ENCODE measurements at places on chromosomes 7 and 10.
A peak's percentile ranks its signal among the peaks of the same experiment; 100 is the strongest.

GRCh38 chr7:123410273-123410904 is 124.0 kb downstream of the IQUB start:
- DNase-seq, result no peak

GRCh38 chr7:25087855-25088254 is 37.2 kb downstream of the CYCS start:
- no peak for DNase-seq

DNA sequence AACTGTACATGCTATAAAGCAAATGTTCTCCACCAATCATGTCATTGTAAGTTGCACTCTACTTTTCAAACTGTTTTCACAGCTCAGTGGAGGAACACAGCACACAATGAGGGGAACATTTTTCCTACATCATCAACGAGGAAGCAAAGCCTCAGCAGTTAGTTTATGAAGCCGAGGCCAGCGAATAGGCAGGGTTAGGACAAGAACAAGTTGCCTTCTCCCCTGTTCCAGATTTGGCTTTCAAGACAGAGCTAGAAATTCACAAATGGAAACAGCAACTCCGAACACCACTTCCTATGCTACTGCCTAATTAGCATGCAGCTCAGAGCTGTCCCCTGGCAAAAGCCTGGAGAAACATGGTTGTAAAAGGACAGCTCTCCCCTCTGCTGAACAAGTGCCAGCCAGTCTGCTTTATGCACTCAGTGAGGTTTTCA is 19.8 kb downstream of the ITGB8 start:
- no peak for DNase-seq

- DNase-seq, result no peak
These were observed 80.2 kb upstream of the TMEM229A start for GRCh38 chr7:124113045-124113444.

- DNase-seq, result no peak
These were observed 432.5 kb upstream of the PCDH15 start for GRCh38 chr10:55233505-55233904.

DNA sequence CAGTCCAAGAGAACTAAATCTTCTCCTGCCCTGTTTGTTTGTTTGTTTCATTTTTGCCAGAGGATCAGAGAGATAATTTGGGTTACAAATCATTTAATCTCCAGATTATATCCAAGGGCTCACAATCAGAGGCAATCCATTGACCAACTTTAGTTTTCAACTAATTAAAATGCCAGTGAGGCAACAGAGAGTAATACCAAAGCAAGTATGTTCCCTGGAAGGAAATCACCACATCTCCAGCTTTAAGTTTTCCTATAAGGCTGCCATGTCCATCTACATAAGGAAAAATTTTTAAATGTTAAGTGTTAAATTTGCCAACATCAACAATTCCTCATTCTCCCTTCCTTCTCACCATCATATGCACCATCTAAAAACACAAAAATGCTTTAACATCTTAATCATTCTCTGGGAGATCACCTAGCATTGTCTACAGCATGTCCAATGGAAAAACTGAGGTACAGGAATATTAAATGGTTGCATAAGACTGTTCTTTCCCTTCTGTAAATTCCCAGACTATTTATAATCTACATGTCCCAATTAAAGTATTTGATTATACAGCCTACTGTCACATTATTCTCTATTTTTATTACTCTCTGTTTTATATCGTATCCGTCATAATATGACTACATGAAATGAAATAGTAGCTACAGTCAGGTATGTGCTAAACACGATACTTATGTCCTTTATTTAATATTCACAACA is 14.1 kb downstream of the USP54 start:
- DNase-seq, result no peak

GRCh38 chr7:17985473-17986239 is 42.0 kb downstream of the PRPS1L1 start:
- DNase-seq, result no peak

- no peak for DNase-seq
These were observed 11.6 kb upstream of the ARHGAP22 start for GRCh38 chr10:48616436-48616835.

DNA sequence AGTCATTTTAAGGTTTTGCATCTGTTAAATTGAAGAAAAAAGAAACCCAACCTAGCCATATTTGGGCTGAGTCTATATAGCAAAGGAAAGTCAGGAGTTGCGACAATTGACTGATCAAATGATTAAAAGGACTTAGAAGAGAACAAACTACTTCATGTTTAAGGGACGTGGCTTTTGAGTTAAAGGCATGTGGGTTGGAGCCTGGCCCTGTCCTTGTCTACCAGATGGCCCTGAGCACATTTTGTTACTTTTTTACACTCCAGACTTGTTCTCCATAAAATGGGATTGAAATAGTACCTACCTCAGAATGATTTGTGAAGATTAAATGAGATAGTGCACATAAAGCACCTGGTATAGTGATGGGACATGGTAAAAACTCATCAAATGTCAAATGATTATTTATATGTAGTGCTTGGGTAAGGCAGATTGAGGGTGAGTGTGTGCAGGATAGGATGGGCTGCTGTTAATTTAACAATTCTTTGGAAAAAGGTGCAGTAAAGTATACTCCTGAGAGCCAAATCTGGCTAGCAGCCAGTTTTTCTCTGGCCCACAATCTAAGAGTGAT is 168.3 kb downstream of the KIF20B start:
- no peak for DNase-seq

DNA sequence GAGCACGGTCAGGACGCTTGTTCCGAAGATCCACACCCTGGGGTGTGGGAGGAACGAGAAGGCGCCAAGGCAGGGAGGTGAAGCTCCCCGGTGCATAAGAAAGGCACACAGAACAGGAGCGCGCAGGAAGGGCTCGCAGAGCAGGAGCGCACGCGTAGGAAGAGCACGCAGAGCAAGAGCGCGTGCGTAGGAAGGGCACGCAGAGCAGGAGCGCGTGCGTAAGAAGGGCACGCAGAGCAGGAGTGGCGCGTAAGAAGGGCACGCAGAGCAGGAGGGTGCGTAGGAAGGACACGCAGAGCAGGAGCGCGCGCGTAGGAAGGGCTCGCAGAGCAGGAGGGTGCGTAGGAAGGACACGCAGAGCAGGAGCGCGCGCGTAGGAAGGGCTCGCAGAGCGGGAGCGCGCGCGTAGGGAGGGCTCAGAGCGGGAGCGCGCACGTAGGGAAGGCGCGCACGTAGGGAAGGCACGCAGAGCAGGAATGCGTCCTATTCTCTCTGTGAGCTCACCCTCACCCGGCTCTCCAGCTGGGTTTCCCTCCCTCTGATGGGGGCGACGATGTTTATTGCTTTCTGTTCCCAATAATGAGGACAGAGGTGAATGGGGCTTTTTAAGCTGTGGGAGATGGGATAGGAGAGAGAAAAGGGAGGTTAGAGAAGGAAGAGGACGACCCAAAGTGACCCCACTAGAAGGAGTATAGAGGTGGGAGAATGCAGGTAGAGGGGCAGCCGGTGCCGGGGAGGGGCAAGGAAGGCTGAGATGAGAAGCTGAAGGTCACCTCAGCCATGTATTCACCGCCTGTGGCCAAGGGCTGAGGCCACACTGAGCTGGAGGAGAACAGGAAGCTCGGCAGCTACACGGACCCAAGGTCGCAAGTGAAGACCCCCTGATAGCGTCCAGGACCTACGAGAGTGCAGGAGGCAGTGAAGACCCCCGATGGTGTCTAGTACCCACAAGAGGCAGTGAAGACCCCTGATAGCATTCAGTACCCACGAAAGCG is 423.2 kb downstream of the PTPRN2 start:
- DNase-seq, result no peak

DNA sequence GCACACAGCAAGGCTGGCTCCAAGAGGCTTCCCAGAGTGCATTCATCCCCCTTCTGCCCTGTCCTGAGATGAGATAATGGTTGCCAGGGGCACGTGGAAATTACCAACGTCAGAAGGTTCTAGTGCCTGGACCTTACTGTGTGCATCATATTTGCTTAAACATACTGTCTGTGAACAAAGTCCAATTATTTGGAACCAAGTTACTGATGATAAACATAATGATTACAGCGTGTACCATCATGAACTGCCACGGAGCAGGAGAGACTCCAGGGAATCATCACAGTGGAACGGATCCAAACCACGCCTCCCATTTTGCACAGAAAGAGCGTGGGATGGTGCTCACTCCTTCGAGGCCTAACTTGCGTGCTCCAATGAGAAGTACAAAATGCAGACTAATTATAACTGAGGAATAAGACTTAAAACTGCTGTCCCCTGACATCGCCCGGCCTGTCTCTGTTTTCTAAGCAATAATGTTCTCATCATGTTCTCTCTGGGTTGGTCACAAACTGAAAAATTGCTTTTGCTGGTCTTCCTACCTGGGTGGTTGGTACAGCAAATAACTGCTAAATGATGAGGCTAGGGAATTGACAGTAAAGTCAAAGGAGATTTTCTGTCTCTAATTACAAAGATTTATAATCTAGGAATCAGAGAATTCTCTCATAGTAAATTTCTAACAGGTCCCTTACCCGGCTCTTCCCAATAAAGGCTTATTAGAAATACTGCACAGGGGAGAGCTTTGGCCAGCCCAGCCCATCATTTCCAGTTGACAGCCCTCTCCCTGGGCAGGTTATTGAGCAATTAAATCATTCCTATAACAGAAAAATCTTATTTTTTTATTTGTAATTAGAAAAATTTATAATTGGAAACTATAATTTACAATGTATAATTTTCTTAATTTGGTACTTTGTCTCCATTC is 182.2 kb downstream of the CAMK1D start:
- DNase-seq, result no peak

- DNase-seq, result no peak
These were observed 4.4 kb upstream of the SMIM30 start for GRCh38 chr7:113122744-113123143.

GRCh38 chr10:6143181-6143580 is 54.3 kb downstream of the RBM17 start:
- DNase-seq, result no peak

- no peak for DNase-seq
These were observed 6.5 kb upstream of the TSPAN13 start for GRCh38 chr7:16747102-16747501.

DNA sequence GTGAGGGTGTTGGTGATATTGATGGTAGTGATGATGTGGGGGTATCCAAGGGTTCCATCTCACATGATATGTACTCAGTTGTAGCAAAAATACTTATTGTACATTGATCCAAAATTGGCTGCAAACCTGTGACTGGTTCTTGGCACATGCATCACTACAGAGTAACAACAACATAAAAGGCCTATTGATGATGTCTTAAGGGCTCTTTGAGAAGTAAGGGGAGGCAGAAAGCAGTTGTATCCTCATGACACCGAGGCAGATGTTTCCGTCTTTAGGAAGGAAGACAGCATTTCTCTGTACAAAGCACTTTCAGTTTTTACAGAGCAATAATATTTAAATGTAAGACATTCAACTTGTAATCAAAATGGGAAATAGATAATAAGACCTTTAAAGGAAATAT is 34.5 kb downstream of the NRG3 start:
- DNase-seq, result no peak

DNA sequence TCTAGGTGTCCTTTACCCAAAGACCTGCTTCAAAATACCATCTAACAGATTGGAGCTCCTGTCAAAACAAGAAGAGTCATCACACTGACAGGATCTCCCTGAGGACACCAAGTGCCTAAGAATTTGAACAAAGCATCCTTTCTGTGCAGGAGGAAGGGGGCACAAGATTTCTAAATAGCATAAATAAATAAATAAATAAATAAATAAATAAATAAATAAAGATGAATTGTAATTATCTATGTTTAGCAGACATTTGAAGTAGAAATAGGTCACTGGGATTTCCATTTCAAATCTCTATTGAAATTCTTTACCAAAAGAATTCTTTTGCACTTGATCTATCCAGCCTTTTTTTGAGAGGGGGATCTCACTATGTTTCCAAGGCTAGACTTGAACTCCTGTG is 65.3 kb downstream of the NPSR1 start:
- no peak for DNase-seq

DNA sequence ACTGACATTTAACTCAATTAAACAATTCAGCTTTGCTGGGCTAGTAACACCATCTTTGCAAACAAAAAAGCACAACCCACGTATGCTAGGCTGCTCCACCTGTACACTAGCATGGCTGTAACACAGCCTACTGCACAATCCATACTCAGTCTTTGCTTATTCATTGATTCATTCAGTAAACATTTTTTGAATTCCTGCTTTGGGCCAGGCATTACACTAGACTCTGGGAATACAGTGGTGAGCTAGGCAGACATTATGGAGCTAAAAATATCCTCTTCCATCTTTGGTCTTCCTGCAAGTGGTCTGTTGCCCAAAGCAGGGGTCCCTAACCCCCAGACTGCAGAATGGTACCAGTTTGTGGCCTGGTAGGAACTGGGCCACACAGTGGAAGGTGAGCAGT is 9.9 kb downstream of the CNNM1 start:
- peak; percentile 25 for DNase-seq

GRCh38 chr10:36448760-36449691 is 676.4 kb upstream of the ANKRD30A start:
- peak; percentile 9 for DNase-seq

- no peak for DNase-seq
These were observed 237.2 kb downstream of the TCF7L2 start for GRCh38 chr10:113187063-113187777.

- DNase-seq, result no peak
These were observed 133.3 kb upstream of the SAMD8 start for GRCh38 chr10:74977913-74978847.

DNA sequence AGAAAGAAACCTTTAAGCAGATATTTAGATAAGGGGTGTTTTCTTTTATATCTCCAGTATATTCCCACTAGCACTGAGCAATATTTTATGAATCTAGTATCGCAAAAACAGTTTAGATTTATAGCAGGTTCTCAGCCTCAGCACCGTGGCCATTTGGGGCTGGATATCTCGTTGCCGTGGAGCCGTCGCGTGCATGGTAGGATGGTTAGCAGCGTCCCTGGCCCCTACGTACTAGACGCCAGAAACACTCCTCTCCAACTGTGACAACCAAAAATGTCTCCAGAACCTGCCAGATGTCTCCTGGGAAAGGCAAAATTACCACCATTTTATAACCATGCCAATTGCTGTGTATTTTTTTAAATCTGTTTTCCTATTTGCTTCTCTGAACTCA is 172.9 kb downstream of the CACNB2 start:
- DNase-seq, result no peak

- no peak for DNase-seq
These were observed 175.5 kb upstream of the KLF6 start for GRCh38 chr10:3960496-3960895.

- no peak for DNase-seq
These were observed 30.3 kb upstream of the ATXN7L1 start for GRCh38 chr7:105906695-105907094.

DNA sequence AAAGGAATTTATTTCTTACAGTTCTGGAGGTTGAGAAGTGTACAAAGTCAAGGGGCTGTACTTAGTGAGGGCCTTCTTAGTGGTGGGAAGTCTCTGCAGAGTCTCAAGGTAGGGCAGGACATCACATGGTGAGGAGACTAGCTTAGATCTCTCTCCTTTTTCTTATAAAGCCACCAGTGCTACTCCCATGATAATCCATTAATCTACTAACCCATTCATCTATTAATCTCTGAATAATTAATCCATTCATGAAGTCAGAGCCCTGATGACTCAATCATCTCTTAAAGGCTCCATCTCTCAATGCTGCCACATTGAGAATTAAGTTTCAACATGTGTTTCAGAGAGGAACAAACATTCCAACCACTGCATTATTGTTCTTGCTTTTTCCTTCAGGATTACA is 64.4 kb upstream of the CSTF2T start:
- DNase-seq, result no peak

GRCh38 chr7:158431941-158432347 is 155.7 kb downstream of the PTPRN2 start:
- DNase-seq, result no peak

Data from HuH-7.5 (cell line).